Stimulated activated CD4-positive, alpha-beta T cell treated with anti-CD3 and anti-CD28 coated beads, Interleukin-4, amount 100 ng/mL, for 24 hours (primary cell): ENCODE measurements at places on chromosomes 3 and 15.

DNA sequence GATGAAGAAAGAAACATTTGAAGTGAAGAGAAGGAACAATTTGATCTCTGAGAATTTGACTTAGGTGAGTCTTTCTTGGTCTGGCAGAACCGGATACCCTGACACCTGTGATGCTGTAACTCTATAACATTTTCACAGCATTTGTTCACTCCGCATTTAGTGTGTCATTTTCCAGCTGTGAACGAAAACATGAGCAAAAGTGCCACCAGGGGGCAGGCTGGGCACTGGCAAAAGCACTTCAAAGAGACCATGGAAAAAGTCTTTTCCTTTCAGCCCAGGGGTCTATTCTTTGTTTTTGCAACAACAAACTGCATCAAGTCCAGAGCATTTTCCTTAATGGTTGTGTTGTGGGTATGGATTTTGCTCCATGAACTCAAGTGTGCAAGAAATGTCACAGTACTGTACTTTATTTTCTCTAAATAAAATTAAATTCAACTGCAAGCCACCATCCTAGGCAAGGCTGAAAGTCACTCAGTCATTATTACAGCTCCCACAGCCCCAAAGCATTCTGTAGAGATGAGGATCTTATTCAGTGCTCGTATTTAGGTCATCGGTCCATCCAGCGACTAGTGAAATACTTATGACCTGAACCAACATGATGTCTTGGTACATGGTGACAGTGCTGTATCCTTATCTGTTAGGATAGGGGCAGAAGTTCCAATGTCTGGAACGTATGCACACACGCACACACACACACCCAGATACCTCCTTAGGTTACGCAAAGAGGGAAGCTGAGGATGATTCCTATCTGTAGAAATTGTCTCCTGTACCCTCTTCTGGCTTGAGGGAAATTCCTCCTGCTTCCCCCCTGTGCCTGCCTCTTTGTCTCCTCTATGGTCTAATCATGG lies 125.5 kb downstream of the GADL1 start:
- peak; percentile 77 for DNase-seq

- no peak for DNase-seq
Measured at GRCh38 chr15:75718328-75718727, 5.7 kb upstream of the CSPG4 start.

- no peak for DNase-seq
Measured at GRCh38 chr3:139794469-139795265, 116.9 kb upstream of the NMNAT3 start.

DNA sequence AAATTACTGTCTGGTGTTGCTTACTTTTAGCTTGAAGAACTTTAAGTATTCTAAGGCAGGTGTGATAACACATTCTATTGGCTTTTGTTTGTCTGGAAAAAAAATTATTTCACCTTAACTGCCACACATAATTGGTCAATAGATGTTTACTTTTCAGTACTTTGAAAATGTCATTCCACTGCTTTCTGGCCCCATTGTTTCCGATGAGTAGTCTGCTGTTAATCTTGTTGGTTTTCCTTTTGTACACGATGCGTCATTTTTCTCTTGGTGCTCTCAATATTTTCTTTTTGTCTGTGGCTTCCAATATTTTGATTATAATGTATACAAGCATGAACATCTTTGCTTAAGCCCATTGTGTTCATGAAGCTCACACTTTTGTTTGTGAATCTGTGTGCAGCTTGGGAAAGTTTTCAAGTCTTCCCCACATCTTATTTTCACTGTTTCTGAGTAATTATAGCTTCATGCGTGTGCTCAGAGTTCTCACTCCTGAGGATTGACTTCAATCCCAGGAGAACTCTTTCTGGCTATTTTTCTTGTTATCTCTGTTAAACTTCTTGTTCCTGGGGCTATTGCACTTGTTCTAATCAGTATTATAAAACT lies 664.7 kb downstream of the IGSF11 start:
- no peak for DNase-seq

DNA sequence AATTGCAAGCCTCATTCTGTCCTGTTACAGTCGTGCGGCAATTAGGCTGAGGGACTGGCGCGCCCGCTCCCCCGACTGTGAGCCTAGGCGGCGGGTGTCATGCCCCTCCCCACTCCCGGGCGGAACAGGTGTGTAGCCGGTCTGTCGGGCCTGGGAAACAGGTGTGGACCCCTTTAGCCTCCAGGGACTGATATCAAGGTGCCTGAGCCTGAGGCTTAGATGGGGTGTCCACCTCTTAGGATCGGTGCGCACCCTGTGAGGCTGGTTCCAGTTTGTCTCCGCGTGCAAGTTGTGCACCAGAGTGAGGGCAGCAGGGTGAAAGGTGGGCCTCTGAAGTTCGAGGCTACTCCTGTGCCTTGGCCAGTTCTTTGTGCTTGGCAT lies 686 bp downstream of the VPS8 start:
- peak; percentile 19 for DNase-seq

DNA sequence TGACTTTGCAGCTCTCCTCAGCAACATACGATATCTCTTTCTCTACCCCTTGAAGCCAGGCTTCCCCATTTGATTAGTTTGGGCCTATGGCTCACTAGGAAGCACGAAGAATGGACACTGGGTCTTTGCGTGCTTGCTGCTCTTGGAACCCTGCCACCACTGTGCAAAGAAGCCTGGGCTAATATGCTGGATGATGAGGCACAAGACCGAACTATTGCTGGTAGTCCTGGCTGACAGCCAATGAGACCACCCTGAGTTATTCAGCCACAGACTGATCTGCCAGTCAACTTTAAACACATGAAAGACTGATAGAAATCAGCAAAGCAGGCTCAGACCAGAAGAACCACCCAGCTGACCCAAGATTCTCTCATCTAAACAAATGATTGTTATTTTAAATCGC lies 250.3 kb downstream of the CBLB start:
- DNase-seq: no peak

GRCh38 chr3:18531662-18532061 lies 106.5 kb upstream of the SATB1 start:
- DNase-seq: no peak

DNA sequence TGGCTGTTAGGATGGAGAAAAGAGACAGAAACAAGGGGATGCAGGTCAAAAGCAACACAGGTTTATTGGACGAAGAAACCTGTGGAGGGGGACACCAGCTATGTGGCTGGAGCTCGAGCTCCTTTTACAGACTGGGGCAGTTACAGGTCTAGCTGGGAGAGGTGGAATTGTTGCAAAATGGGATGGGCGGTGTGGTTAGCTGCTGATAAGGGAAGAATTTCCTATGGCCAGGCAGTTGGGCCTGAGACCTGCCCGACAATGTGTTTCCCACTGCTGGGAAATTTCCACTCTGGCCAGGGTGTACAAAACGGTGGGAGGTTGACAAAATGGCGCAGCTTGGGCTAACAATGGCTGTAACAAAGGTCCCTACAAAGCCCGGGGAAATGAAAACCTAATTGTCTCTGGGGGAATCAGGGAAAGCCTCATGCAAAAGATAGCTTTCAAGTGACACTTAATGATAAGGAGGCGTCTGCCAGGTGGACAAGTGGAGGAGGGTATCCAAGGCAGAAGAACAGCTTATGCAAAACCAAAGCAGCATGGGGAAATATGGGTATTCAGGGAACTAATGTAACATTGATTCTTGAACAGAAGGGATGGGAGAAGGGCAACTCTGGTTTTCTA lies 137.4 kb upstream of the SGO1 start:
- DNase-seq: no peak

DNA sequence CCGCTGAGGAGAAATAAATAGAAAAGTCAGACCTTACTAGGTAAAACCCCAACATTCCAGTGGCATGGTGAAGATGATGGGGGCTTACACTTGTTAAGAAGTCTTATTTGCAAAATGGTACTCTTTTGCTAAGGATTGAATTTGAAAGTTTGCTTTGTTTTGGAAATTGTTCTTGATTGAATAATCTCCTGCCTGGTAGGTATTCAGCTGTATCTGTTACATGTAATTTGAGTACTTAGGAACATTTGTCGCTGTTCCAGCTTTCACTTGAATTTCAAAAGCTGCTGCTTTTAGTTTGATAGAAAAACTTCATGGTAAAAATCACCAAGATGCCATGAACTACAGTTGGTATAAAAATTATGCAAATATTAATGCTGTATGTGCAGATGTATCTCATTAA lies 44.6 kb downstream of the TFG start:
- no peak for DNase-seq

GRCh38 chr3:19931180-19931692 lies 2.8 kb downstream of the EFHB start:
- DNase-seq: peak; percentile 42

- no peak for DNase-seq
Measured at GRCh38 chr3:73210759-73211158, 149.3 kb downstream of the EBLN2 start.

GRCh38 chr3:48433472-48434118 lies 3.7 kb upstream of the PLXNB1 start:
- DNase-seq: no peak

DNA sequence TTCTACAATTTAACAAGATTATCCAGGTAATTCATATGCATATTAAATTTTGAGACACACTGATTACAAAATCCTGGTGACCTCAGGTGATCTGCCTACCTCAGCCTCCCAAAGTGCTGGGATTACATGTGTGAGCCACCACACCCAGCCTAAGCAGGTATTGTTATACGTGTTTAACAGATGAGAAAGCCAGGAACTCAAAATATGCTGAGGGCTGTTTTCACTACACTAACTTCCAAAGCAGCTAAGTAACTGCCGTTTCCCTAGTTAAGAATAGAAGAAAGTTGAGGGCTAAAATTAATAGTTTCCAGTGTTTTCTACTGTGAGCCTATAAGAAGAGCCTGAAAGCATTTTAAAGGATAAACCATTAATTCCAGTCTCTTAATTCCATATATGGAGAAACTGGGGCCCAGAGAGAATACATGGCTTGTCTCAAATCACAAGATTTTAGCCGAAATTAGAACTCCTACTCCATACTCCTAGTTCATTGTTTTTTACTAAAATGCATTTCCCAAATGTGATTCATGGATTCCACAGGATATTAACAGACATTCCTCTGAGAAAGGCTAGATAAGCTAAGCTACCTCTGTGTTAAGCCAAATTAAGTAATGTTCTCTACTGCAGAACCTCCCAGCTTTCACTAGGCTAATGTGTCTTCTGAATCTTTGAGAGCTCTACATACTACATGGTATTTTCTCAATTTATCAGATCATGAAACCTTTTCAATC lies 17.0 kb upstream of the AVEN start:
- DNase-seq: no peak

- DNase-seq: no peak
Measured at GRCh38 chr3:126431103-126431534, 36.4 kb downstream of the CFAP100 start.

GRCh38 chr3:194617827-194618226 lies 15.4 kb downstream of the TMEM44 start:
- DNase-seq: no peak

DNA sequence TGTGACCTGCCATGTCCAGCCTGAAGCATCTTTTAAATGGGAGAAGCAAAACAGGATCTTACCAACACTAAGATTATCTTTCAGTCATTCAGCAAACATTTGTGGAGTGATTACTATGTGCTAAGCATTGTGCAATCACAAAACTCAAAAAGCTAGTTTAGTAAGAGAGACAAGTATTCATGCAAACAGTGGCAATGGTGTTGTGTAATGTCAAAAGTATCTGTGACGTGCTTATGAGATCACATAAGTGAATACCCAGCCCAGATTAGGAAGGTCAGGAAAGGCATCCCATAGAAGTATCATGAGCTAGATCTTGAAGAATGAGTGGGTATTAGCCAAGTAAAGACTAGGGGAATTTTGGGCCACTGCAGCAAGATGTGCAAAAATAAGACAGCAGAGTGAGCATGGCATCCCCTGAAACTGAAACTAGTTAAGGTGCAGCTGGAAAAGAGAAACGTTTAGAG lies 32.1 kb downstream of the SEC62 start:
- no peak for DNase-seq
